Neural progenitor cell (in vitro differentiated cells): ENCODE measurements at places on chromosomes 4 and X. TPM values are rescaled to one million over a fixed set of nuclear protein-coding genes. Genes with fewer than 3 reads are reported as not detected.

DNA sequence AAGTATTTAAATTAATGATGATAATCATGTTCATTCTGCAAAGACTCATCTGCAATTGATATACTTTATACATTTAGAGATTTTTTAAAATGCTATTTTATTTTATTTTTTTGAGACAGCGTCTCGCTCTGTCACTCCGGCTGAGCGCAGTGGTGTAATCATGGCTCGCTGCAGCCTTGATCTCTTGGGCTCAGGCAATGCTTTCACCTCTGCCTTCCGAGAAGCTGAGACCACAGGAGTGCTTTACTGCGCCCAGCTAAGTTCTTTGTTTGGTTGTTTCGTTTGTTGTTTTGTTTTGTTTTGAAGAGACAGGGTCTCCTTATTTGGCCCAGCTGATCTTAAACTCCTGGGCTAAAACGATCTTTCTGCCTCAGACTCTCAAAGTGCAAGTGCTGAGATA lies 1541.0 kb downstream of the PCDH7 start:
- DNase-seq: peak; percentile 36

- DNase-seq: peak; percentile 85
These were observed 2.2 kb downstream of the MAMLD1 start for GRCh38 chrX:150365051-150365989.

- peak; percentile 46 for DNase-seq
These were observed 3.7 kb downstream of the TAF7L start for GRCh38 chrX:101287402-101287801.

GRCh38 chr4:140469791-140470733 lies 28.0 kb downstream of the MGAT4D start:
- DNase-seq: peak; percentile 25

Gene UCP1
- 0.28 TPM in 1 of 2 replicates, not detected in the other for total RNA-seq

DNA sequence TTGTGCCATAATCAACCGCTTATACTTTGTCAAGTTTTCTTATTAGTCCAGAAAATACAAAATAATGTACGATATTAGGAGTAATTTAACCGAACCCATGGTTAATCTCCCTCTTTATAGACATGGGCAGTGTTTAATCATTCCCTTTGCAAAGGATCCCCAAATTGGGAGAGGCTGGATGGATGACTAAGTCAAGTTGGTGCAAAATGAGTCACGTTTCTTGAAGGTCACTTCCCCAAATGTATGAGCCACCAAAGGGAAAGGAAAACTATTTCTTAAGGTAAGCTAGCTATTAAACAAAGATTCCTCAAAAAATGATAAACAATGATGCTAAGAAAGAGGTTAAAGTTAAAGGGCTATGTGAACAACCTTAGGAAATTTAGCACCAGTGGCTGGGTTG lies 17.5 kb downstream of the MAML3 start:
- DNase-seq: no peak

DNA sequence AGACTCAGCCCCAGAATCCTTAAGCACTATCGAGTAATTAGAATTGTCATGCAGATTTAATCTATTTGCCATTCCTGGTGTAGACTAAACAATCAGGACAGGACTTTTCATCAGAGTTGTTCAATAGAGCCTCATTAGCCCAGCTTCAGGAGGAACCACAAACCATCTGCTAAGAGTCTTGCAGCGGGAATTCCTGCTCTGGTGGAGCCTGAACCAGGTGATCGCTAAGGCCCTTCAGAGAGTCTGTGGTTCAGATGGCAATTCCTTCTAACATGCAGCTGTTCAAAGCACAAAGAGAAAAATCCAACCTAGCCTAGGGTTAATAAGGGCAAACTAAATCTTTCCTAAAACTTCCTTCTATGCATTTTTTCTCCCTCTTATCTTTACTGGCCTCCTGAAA lies 119.1 kb upstream of the CPEB2 start:
- no peak for DNase-seq

DNA sequence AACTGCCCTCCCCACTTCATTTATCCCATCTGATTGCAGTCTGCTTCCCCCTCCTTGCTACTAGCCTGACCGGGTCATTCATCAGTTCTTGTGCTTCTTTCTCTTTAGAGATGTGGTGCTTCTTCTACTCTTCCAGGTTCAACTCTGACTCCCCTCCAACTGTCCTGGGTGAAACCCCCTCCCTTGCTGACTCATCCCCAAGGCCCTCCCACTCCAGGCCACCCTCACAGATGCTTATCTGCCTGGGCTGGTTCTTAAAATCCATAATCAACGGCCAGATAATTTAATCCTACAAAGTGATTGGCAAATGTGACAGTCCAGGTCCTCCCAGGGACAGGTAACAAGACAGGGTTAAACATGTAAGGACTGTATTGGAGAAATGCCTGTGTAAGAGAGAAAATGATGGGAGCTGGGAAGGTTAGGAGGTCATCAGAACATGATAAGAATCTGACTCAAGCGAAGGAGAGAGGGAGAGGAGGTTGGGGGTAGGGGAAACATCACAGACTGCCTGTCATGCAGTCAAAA lies 182.8 kb upstream of the C1QTNF7 start:
- no peak for DNase-seq

DNA sequence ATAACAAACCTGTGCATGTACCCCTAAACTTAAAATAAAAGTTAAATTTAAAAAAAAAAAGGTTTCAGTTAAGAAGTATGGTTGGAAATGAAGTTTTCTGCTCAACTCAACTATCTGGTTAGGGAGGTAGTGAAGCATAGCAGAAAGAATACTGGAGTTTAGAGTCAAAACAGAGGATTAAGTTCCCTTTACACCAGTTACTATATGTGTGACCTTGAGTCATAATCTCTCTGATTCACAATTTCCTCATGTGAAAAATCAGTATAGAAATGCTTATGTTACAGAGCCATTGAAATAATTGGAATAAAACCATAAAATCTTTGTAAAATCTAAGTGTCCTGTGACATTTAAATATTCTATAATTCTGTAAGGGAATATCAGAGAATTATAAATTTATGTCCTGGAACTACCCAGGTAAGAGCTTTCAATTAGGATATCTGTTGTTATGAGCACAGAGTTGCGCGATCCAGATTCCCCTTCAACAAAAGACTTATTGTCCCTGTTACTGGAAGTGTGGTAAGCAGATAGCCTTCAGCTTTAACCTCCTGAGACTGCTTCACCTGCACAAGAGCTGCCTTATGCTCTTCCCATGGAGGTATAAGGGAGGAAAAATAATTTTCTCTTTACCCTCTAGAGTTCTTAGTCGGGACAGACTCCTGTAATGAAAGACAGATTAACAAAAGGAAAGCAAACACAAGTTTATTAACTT lies 203.8 kb upstream of the NRK start:
- DNase-seq: no peak
